ENCODE measurements at places on chromosomes 13 and 19.

- no peak for DNase-seq
Observed at GRCh38 chr13:44573071-44573470, 3.1 kb downstream of the TSC22D1 start.

DNA sequence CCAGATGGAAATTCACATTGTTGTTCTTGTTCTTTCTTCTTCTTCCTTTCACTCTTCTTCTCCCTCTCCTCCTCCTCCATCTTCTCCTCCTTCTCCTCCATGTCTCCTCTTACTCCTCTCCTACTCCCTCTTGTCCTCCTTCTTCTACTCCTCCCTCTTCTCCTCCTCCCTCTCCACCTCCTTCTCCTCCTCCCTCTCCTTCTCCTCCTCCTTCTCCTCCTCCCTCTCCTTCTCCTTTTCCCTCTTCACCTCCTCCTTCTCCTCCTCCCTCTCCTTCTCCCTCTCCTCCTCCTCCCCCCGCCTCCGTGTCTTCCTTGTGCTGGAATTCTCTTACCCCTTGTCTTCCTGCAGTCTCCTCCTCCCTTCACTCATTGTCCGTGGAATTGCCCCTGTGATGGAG is 18.4 kb downstream of the CABP5 start:
- no peak for DNase-seq

DNA sequence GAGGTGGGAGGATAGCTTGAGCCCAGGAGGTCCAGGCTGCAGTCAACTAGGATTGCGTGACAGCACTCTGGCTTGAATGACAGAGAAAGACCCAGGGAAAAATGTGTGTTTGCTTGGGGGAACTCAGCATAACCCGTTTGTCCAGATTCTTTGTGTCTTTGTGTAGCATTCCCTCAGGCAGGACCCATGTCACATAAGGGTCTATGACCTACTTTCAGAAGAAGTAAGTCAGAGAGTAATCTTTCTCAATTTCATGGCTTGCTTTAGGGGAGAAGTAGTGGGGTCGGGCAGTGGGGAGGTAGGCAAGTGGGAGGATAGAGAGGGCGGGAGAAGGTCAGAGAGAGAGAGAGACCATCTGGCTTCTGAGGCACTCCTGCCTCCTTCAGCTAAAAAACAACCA is 11.9 kb upstream of the PSPC1 start:
- DNase-seq: no peak

GRCh38 chr19:17468302-17469091 is 1.8 kb upstream of the SLC27A1 start:
- no peak for DNase-seq

DNA sequence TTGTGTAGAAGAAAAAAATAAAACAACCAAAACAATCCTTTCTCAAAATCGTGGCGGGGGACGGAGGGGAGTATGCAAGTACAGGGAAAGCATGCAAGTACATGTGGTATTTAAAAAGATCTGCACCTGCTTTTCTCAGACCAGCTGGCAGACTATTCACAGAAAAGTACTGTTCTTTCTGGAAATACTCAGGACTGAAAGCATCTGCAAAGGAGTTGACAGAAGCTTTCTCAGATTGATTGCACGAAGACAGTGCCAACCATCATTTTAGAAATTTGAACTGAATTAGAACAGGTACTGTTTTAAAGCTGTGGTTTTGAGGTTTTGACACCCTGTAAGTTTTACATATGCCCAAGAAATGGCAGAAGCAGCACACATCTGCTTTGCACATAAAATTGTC is 19.8 kb upstream of the PCDH8 start:
- DNase-seq: no peak

- DNase-seq: peak; percentile 42
Observed at GRCh38 chr13:81929988-81930387, 1589.1 kb upstream of the SPRY2 start.

DNA sequence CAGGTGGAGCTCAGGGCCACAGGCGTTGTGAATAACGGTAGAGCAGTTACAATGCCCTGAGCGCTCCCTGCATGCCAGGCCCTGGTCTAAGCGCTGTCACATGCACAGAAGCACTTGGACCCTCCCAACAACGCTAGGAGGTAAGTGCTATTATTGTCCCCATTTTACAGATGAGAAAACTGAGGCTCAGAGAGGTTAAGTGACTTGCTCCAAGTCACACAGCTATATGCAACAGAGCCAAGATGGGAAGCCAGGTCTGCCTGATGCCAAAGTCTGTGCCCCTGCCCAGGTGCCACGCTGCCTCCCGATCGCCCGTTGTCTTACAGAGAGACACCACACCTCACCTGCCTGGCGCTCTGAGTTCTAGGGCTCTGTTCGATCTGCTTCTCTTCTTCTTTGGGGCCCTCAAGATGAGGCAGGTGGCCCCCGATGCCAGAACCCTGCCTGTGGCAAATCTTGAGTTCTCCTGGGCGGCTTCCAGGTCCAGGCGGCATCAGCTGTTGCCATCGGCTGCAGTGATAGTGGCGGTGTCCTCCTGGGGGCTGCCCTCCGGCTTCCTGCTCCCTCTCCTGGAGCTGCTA is 20.0 kb downstream of the YIPF2 start:
- DNase-seq: no peak

DNA sequence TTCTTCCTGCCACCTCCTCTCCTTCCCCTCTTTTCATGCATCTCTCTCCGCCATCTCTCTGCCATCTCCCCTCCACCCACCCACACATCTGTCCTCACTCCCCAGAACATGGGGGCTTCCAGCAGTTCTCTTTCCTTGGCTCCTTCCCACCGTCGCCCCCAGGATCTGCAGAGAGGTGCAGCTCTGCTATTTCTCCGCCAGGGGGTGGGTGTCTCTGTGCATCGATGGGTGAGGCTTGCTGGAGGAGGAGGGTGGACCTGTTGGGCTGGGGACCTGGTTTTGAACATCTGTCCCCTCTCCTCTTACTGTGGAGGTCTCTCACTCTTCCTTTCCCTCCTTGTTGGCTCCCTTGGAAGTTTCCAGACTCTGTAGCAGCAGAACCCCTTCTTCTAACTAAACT is 51.7 kb downstream of the MYH14 start:
- no peak for DNase-seq

DNA sequence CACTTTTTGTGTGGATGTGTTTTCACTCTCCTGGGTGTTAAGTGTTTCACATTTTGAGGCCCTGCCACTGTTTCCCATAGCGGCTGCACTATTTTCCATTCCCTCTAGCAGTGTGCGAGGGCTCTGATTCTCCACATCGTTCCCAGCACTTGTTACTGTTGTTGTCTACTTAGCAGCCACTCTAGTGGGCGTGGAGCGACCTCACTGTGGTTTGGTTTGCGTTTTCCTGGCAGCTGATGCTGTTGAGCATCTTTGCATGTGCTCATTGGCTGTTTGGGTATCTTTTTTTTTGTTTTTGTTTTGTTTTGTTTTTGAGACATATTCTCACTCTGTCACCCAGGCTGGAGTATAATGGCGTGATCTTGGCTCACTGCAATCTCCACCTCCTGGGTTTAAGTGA is 14.4 kb downstream of the NAXD start:
- no peak for DNase-seq

DNA sequence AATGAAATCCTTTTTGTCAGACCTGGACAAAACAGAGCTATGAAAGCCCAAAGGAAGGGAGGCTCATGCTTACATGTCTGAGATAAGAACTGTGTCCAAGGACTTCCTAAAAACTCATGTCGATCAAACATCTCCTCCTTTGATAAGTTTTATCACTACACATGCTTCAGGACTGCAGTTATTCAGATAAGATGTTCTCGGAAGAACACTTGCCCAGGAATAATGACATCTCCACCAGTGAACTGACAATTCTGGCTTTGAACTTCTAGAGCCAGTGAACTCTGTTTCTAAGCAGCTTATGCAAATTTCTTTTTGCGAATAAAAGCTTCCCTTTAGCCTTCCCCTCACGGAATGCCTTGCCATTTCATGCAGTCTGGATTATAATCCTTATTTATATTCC is 561.6 kb downstream of the TBC1D4 start:
- DNase-seq: no peak

DNA sequence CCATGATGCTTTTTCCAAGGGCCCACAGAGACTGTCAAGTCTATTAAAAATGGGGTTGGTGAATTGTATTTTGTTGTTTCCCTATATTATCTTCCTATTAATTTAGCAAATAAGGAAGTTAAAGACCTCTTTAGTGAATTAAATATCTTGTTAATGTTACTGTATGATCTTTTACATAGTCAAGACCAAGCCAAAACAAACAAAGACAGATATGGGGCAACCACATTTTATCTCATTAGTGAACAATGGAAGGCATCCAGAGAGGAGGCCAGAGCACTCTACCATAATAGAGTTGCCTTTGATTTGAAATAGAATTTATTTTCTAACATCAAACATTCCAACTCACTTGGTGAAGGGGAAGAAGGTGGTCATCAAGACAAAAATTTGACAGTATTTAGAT is 169.4 kb downstream of the B3GLCT start:
- no peak for DNase-seq

- DNase-seq: no peak
Observed at GRCh38 chr19:8361921-8362793, 1.8 kb upstream of the ANGPTL4 start.

- no peak for DNase-seq
Observed at GRCh38 chr19:44718441-44719261, 19.7 kb downstream of the CEACAM16 start.

DNA sequence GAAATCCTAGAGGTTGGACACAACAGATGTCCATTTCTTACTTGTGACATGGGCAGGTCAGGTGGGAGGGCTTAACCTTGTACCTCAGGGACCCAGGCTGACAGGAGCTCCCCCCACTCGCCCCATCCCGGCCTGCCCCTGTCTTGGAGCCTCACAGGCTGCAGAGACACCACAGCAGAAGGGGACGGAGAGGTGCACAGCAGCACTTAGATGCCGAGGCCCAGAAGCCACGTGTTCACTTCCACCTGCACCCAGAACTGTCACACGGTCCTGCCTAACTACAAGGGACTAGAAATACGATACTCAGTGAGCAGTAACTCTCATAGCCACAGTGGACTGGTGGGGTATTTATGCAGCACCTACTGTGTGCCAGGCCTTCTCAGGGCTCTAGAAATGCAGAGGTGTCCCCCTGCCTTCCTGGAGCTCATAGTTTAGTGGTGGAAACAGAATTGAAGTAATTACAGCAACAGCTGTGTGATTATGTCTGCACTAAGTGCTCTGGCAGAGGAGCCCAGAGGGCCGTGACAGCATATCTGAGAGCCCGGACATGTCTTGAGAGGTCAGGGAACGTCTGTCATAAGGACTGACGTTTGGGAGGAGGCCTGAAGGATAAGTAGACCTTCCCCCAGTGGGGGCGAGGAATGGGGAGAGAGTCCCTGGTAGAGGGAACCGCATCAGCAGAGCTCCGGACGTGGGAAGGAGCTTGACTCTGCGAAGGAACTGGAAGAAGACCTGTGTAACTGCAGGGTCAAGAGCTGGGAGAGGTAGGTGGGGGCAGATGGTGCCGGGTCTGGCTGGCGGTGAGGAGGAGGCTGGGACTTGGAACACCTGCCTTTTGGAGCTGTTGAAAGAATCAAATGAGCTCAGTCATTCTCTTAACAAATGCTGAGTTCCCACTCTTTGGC is 130.0 kb downstream of the SIPA1L3 start:
- no peak for DNase-seq

DNA sequence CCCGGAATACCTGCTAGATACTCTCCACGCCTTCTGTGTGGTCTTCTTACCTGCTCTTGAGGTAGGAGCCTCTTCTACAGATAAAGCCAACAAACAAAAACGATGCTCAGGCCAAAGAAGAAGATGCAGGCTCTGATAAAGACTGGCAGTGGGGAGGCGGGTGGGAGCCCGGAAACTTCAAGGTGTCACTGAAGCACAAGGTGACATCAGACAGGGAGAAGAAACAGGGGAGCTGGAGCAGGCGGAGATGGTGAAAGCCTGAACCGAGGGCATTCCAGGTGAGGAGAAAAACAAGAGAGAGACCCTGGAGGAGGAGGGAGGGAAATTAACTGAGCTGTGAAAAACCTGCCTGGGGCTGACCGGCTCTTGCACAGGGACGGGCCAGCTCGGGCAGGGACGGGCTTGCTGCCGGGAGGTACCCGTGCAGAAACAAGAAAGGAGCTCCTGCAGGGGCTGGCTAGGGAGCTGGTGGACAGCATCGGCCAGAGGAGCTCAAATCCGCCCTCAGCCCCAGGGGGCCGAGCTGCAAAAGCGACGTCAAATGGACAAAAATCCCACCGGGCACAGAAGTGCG is 19.0 kb downstream of the GNG7 start:
- no peak for DNase-seq

DNA sequence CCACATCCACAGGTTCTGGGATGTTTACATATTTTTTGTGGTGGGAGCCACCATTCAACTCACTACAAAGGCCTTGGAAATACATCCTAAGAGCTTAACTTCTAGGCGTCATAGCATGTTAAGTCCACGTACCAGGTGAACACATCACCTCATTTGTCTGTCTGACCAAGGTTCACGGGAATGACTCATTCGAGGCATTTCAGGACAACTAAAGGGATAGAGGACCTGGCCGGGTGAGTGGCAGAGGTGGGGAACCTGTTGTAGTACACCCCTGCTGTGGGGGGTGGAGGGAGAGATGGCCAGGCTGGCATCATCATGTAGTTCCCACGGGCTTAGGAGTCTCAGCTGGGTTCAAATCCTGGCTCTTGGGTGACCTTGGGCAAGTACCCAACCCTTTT is 51.5 kb downstream of the BICRA start:
- no peak for DNase-seq

GRCh38 chr19:4379383-4380253 is 20.7 kb downstream of the SH3GL1 start:
- no peak for DNase-seq

GRCh38 chr13:107843681-107844080 is 371.7 kb downstream of the LIG4 start:
- no peak for DNase-seq

DNA sequence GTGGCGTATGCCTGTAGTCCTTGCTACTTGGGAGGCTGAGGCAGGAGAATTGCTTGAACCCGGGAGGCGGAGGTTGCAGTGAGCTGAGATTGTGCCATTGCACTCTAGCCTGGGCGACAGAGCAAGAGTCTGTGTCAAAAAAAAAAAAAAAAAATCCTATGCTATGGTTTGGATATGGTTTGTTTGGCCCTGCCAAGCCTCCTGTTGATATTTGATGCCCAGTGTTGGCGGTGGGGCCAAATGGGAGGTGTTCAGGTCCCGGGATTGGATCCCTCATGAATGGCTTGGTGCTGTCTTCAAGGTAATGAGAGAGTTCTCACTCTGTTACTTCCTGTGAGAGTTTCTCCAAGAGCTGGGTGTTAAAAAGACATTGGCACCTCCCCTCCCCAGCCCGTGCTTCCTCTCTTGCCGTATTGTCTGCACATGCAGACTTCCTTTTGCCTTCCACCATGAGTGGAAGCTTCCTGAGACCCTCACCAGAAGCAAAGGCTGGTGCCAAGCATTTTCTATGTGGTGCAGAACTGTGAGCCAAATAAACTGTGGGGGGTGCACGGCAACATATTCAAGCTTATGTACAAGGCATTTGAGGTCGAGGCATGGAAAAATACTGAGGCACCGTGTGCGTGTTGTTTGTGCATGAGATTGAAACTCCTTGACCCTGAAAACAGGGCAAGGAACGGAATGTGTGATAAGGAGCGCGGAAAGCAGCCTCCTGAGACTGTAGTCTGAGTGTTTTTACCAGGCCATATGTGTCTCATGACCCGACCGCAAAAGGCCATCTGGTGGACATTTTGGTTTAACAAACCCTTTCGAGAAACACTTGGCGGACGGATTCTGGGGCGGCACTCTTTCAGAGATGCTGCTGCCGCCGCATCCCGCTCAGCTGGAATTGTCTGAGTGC is 7.3 kb downstream of the SIGLEC9 start:
- peak; percentile 70 for DNase-seq

- peak; percentile 61 for DNase-seq
Observed at GRCh38 chr19:58182577-58182988, 278 bp upstream of the ZNF274 start.
